ENCODE measurements at places on chromosomes 16 and 17.

DNA sequence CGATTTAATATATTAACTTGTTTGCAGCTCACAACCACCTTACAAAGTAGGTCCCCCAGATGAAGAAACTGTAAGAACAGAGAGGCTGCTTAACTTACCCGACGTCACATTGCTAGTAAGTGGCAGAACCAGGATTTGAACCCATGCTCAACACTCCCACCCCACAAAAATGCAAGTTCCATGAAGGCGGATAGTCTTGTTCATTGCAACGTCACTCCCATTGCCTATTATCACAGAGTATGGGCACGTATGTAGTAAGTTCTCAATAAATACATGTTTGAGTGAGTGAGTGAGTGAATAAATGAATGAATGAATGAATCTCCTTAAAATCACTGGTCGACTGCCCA is 1.1 kb downstream of the USP31 start:
- no peak for DNase-seq

GRCh38 chr17:82709024-82709675 is 7.4 kb upstream of the FN3KRP start:
- no peak for DNase-seq

GRCh38 chr17:3689262-3690093 is 6.5 kb downstream of the P2RX5 start:
- DNase-seq = no peak

DNA sequence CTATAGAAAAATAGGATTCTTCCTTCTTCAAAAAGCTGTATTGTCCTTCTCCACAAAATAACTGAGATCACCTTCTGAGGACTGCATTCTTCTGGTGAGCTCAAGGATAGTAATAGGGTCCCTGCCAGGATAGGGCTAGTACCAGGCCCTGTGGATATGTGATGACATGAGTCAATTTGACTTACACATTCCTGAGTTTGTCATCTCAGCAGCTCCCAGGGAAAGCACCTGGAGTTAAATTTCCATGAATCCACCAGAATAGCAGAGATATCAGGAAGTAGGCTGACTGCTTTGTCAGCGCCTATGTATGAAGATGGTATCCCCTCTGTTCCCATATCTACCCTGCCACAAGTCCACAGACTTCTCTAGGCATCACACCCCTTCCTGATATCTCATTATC is 225.8 kb downstream of the PMP22 start:
- DNase-seq = no peak

- peak; percentile 55 for DNase-seq
Measured at GRCh38 chr17:71412803-71413202, 708.0 kb upstream of the SOX9 start.

GRCh38 chr16:35714665-35715064 is 2255.3 kb downstream of the TP53TG3F start:
- no peak for DNase-seq

DNA sequence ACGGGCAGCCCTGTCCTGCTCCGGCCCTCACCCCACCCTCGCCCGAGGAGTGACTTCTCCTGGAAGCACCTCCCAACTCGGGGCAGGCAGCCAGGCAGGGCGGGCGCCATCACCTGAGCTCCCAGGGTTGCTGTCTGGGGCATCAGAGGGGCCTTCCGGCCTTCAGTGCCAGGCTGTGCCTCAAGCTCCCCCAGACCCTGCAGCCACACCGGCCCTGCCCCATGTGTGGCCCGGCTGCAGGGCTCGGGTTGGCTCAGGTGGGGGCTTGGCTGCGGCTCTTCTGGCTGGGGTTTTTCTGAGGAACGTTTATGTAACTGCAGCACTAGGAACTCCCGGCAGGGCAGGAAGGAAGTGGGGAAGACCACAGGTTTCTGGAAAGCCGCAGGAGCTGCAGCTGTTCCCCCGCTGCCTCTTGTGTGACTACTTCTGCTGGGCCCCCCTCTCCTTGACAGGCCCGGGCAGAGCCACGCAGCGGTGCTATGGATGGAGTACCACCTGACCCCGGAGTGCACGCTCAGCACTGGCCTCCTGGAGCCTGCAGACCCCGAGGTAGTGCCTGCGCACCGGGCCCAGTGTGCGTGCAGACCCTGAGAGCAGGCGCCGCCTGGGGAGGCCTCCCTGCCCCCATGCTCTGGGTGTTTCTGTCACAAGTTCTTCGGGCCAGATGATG is 45.6 kb downstream of the PRMT7 start:
- no peak for DNase-seq

DNA sequence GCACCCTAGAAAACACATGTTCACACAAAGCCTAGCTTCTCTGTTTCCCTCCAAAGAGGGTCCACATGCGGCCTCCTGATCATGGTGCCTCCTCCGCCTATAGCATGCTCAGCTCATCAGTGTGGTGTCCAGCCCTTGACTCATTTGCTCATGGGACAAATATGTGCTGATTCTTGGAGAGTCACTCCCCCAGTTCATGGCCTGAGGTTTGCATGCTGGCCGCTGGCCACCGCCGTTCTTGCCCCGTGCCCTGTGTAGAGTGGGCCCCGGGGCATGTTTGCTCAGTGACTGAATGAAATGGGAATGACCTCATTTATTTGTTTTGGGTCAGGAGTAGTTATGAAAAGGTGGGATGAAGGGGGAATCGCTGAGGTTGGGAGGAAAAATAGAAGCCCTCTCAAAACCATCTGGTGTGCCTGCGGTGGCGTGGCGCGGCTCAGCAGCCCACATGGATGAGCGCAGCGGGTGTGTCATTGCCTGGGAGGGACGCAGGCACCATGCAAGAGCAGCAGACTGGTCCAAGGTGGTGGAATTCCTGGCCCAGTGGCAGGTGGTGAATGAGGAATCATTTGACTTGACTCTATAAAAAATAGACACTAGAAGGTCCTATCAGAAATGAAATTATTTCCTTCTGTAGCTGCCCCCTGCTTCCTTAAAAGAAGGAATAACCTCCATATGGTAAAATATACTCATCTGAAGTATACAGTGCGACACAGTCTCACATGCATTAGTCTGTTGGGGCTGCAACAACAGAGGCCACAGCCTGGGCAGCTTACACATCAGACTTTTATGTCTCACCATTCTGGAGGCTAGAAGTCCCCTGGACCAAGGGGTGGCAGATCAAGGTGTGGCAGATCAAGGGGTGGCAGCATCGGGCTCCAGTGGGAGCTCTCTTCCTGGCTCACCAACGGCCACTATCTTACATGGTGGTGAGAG is 31.7 kb downstream of the CRISPLD2 start:
- DNase-seq = peak; percentile 91

DNA sequence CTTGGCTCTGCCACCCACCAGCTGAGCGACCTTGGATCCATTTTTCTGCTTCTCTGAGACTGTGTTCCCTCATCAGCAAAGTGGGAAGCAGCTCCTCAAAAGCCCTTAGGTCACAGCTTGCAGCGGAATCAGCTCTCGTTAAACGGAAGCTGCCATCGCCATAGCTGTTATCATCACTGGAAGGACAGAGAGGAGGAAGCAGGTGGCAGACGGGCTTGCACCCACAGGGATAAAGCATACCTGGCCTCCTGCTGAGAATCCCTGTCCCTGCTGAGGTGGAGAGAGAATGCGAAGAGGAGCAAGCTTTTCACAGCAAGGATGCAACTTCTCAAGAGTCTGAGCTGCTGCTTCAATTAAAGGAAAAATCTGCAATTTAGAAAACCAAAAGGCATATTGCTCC is 106.6 kb downstream of the CLEC16A start:
- DNase-seq = no peak

DNA sequence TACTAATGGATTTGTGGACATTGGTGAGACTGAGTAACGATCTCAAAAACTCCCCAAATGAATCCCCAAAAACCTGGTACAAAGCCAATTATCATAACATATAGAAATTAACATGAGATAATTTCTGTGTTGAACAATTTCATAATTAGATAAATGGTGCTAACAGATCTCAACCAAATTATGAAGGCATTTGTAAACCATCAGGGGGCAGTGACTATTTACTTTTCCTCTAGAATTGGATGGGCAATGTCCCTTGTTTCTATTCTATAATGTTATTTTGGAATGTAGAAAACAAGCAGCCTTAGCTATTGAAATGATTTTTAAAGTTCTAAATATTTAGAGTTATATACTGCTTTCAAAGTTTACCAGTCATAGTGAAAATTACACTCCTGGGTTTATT is 57.8 kb downstream of the MYH10 start:
- DNase-seq = no peak

GRCh38 chr16:90018652-90019542 is at the start of gene DBNDD1:
Gene DBNDD1 (minus strand): TSS chr16:90019456. CDS start chr16:90019341, 115 bp downstream.
- peak; percentile 55 for DNase-seq

DNA sequence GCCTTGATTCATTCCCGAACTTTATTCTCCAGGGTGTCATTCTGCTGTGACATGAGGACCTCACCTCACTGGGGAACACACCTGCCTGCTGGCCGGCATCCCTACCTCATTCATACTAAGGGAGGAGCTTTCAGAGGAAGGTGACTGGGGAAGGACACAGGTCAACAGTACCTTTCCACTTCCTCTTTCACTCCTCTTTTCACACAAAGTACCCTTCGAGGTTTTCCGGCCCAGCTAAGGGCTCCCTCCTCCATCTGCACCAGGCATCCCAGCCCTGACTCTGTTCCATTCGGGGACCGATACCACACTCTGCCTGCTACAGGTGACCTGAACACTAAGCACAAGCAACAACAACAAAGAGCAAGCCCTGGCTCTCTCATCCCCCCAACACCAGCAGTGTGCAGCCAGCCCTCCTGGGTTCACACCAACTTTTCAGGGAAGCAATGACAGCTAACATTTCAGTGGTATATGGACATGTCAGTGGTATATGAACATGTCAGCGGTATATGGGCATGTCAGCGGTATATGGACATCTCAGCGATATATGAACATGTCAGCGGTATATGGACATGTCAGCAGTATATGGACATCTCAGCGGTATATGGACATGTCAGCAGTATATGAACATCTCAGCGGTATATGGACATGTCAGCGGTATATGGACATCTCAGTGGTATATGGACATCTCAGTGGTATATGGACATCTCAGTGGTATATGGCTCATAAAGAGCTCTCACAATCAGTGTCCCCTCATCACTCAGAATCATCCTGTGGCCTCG is 16.0 kb downstream of the TRIM25 start:
- DNase-seq = no peak

DNA sequence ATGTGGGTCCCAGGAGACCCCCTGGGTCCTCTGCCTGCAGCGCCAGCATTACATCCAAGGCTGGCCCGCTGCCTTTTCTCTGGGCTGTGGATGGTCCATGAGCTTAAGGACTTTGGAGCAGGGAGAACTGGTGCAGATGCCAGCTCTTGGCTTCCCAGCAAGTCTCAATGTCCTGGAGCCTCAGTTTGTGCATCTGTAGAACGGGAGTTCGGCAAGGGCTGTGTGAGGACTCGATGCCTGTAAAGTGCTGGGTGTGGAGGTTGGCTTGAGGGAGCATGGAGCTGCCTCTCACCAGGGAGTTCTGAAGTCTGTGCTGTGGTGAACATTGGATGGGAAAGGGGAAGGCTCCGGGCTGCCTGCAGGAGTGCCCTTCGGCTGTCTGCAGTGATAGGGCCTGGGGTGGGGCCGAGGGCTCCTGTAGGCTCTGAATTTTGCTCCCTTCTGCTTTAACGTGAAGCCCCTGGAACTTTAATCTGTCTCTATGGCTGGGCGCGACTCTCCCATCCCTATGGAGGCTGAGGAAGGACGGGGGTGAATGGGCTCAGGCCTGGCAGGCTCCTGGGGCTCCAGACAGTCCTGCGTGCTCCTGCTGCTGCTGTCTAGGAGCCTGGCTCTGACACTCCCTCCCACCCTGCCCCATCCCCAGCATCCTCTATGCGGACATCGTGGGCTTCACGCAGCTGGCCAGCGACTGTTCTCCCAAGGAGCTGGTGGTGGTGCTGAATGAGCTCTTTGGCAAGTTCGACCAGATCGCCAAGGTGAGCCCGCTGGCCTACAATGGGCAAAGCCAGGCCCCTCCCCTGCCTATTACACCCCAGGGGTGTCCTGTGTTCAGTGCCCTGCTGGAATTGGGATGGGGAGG is 27.9 kb downstream of the ADCY7 start:
- DNase-seq = no peak

DNA sequence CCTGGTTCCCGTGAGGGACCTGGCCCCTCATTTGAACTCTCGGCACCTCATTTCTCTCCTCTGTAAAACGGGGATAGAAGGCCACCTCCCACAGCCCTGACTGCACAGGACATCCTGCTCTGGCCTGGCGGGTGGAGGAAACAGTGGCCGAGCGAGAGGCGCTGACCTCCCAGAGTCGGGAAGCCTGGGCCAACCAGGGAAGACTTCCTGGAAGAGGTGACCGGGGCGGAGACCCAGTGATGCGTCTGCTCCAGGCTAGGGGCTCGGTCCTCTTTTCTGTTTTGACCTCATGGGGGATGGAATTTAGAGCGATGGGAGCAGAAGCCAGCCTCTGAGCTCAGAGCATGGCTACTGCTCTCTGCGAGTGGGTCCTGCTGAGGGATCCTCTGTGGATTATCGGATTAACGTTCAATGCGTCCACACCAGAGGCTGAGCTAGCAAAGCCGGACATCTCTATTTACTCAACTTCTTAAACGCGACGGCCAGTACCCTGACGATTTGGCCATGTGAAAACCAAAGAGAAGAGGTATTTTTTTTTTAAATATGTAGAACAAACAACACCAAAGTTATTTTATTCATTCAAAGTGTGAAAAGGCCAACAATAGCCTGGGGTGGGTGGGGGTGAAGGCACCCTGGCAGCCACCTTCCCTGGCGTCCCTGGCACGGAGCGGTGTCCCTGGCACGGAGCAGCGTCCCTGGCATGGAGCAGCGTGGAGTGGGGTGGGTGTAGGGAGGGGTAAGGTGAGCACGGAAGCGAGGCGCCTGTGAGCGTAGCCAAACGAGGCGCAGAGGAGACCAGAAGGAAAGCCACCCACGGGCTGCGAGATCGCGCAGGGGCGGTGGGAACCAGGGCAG is 9.2 kb upstream of the MSLN start:
- DNase-seq = no peak

DNA sequence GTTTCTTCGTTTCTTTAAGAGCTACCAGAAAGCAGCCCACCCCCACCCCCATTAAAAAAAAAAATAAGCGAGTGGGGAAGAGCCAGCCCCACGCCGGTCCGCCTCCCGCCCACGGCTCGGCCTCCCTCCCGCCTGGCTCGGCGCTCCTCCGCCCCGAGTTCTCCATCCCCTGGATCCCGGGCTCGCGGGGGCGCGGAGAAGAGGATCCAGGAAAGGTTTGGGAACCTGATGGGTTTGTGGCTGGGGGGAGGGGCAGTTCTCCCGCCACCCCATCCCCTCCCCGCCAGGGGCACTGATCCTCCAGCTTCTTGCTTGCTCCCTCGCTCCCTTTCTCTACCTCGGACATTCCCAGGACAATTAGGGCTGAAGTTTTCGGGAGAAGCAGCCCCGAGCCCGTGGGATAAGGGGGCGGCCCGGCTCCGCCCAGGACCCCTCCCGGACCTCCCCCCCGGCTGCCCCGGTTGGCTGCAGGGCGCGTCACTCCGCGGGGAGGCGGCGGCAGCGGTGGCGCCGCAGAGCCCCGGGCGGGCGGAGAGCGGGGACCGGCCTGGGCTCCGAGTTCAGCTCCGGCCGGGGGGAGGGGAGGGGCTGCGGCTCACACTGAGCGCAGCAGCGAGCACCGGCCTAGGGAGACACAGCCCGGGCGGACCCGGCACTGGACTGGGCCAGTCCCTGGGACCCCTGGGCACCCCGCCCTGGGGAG is 1.0 kb upstream of the SALL1 start:
- DNase-seq = no peak
